ENCODE measurements at places on chromosomes 7 and 10.

GRCh38 chr7:11609096-11609670, 222.8 kb downstream of the THSD7A start:
- DNase-seq, result no peak

GRCh38 chr10:5645944-5646617, 20.3 kb downstream of the ASB13 start:
- DNase-seq, result no peak

DNA sequence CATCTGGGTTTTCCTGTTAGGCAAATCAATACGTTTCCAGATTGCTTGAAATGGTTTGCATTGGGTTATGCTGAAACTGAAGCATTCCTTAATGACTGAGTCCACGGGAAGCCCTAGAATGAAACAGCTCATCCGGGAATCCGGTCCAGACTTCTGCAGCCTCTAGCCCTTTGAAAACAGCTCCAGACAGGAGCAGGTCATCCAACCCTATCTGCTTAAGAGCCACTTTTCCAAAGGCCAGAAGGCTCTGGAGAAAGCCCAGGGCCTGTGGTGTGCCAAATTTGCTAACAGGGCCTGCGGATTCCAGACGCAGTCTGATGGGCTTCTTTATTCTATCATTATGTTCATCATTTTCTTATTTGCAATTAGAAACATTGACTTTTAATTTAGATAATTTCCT, 265.4 kb downstream of the SKIDA1 start:
- DNase-seq, result no peak

GRCh38 chr10:106708506-106708905, 456.0 kb downstream of the SORCS1 start:
- no peak for DNase-seq

GRCh38 chr7:133978502-133979295, 148.4 kb upstream of the LRGUK start:
- DNase-seq, result no peak

GRCh38 chr7:157710396-157710795, 373.6 kb downstream of the DNAJB6 start:
- no peak for DNase-seq

GRCh38 chr10:18157881-18158280, 17.7 kb downstream of the CACNB2 start:
- no peak for DNase-seq

Measured in CD4-positive, alpha-beta T cell treated with Interleukin-4 for 4 hours (primary cell).